Activated naive CD4-positive, alpha-beta T cell treated with Interleukin-2 at 50 U/mL for 16 hours (primary cell): ENCODE measurements at places on chromosomes 2 and 18.

GRCh38 chr2:57959390-57959789 is 87.2 kb upstream of the VRK2 start:
- no peak for DNase-seq

DNA sequence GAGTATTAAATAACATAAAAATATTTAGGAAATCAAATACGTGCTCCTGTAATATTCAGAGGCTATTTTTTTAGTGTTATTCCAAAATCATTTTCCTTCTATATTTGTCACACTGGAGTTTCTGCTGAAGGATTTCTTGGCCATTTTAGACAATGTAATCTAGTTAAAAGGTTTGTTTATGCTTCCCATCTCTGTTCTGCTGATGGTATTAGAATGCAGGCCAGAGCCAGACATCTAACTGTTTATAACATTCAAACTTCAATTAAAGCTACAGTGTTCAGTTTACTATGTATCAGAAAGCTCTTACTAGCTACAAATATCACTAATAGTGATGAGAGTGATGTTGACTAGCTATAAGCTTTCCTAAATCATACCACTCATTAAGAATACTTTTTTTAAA is 7.9 kb downstream of the MBD5 start:
- DNase-seq = no peak

DNA sequence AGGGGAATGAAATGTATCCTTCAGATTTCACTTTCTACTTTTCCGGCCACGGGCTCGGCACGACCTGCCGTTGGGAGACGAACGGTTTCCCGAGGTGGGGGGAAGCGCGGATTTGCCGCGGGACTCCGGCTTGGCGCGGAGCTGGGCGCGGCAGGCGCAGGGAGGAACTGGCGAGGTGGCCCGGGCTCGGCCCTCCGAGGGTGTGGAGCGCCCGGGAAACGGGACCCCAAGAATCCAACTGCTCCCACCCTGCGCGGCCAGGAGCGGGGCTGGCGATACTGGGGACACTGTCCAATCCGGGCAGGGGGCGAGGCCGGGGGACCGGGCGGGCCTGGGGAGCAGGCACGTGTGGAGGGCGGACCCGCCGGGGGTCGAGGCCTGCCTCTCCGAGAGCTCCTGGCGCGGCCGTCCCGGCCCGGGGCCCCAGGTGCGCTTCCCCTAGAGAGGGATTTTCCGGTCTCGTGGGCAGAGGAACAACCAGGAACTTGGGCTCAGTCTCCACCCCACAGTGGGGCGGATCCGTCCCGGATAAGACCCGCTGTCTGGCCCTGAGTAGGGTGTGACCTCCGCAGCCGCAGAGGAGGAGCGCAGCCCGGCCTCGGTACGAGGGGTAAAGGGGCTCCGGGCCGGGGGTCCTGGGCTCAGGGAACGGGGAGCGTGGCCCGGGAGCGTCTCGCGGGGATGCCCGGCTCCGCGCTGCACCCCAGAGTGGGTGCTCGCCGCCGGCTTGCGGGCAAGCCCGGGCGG is at the start of gene ANXA4:
TSS of gene ANXA4 (plus strand) at position 560 of the 747 bp plus-strand sequence. CDS start 39,432 bp downstream, outside the sequence.
- DNase-seq = peak; percentile 68

DNA sequence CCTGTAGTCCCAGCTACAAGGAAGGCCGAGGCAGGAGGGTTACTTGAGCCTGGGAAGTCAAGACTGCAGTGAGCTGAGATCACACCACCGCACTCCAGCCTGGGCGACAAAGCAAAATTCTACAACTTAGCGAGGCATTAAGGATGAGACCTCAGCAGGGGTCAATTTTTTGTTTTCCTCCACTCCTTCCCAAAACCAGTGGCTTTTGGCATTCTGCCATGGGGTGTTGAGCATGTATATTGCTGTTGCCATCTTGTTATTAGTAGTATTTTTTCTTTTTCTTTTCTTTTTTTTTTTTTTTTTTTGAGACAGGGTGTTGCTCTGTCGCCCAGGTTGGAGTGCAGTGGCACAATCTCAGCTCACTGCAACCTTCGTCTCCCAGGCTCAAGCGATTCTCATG is 8.9 kb upstream of the GIGYF2 start:
- DNase-seq = no peak

DNA sequence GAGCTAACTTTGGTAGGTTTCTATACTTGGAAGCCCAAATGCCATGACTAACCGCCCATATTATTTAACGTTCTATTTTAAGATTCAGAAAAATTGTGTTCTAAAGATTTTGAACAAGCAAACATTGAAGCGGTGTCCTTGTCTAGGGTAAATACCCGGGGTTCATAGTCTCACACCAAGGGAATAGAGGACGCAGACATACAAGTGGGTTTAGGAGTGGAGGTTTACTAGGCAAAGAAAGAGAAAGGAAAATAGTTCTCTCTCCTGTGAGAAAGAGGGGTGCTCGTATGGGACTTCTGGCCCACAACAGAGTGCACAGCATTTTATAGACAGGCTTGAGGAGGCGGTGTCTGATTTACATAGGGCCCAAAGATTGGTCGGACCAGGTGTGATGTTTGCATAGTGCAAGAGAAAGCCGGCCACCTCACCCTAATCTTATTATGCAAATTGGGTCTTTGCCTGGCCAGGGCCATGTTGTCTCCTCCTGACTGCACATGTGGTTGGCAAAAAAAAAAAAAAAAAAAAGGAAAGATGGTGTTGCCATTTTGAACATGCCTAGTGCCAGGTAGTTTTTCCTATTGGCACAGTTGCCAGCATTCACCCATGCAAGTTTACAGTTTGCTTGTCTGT is 1062.6 kb downstream of the LRP1B start:
- DNase-seq = no peak

DNA sequence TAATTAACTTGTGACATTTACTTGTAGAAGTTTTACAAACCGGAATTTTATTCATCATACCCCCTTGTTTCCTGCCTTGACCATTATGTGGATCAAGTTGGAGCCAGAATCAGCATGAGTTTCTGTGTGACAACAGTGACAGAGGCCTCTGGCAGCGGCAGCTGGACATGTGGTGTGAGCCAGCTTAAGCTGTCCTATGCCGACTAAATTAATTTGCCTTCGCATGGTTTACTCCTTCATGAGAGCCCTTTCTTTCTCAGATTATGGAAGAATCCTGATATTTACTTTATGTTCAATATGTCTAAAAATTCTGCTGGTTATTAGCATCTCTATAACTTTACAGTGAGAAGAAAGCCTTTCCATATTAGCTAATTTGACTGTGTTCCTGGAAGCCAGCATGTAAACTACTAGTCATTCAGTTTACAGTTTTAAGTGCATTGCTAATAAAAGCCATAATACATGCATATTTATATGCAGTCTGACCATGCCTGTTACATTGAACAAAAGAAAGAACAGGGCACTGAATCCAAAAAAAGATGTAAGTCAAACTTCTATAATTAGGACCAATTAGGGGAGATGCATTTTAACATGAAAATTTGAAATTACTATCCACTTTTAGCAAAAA is 495.8 kb upstream of the ACVR2A start:
- no peak for DNase-seq

- no peak for DNase-seq
Measured at GRCh38 chr2:236498369-236498768, 71.3 kb upstream of the ACKR3 start.

GRCh38 chr2:192729369-192729768 is 534.6 kb upstream of the TMEFF2 start:
- DNase-seq = no peak

- no peak for DNase-seq
Measured at GRCh38 chr2:95052307-95052706, 26.8 kb downstream of the MAL start.

- DNase-seq = peak; percentile 75
Measured at GRCh38 chr2:11123856-11124759, 31.2 kb upstream of the SLC66A3 start.

DNA sequence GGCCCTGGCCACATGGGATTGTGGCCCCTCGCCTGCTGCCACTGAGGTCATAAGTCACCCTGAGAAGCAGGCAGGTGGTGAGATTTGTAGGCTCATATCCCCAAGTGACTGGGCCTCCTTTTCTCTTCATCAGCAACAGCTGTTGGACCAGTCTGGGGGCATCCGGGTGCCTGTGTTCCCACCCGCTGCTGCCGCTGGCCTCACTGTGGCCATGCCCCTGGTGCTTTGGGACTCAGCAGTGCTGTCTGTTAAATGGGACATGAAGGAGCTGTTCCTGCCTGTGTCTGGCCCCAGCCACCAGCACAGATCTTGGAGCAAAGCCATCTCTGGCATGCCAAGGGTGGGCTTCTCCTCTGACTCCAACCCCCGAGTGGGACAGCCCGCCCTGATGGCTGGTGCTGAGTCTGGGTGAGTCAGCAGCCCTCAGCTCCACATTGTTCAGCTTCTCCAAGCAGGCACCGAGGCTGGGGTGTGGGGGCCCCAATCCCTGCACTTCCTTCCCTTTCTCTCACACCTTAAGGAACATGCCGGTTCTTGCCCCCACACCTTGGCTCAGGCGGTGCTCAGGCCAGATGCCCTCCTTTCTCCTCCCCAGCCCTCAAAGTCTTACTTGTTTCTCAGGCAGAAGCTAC is 207.9 kb downstream of the GLI2 start:
- no peak for DNase-seq

GRCh38 chr18:63062246-63062645 is 257.3 kb downstream of the BCL2 start:
- no peak for DNase-seq

DNA sequence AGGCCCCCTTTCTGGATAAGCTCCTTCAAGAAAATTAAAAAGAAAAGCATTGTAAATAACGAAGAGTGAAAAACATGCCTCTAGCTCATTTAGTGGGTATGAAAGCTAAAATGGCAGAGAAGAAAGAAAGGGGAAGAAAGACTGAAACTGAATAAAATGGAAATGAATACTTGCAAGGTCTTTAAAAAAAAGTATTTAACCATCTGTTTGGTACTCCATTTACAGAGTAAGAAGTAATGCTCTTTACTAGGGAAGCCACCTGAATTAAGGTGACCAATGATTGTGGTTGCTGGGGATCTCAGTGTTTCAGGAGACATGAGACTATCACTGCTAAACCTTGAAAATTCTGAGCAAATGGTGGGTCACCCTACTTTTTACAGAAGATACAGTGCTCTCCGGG is 17.7 kb upstream of the ARL5A start:
- DNase-seq = no peak

DNA sequence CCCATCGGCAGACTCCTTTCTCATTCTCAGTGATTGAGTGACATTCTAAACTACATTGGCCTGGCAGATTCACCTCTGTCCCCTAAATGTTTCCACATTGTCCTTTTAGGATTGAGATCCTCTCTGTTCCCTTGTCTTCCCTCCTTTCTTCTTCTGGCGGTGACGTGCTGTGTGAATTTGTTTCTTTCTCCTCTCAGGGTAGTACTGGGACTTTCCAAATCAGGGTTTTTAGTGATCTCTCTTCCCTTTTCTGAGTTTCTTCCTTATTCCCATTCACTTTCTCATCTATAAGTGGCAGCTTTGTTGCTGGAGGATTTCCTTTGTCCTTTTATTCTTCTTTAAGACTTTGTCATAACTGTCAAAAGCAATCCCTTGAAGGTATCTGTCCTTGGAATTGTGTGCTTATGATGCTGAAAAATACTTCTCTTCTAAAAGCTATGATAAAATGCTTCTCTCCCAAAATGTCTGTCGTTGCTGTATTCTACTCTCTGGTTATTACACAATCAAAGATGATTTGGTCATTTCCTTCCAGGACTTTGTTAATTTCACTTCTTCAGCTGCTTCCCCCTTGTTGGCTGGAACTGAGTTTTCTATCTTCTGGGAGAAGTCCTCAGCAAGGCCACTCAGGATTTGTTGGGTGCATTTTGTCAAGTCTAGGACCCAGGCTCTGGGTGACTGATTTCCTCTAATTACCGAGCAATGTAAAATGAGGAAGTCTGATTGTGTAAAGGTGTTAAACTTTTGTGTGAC is 4.9 kb upstream of the IL1B start:
- no peak for DNase-seq

GRCh38 chr2:240431661-240432424 is 3.6 kb upstream of the GPC1 start:
- DNase-seq = no peak

- DNase-seq = no peak
Measured at GRCh38 chr2:45872211-45872610, 220.7 kb downstream of the PRKCE start.

DNA sequence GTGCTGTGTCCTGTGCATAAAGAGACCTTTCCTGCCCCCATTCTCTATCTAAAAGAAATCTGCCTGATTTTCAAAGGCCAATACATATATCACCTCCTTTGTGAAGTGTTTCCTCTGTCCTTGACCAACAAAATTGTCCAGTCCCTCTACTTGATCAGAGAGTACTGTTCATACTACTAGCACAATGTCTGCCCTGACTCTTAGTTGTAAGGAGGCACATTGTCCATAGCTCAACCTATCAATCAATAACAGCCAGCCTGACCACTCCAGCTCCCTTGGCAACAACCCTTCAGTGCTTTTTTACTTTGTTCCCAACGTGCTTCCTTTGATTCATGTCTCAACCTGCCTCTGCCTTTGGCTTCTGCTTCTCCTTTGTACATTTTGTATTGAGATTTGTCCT is 398.9 kb downstream of the TRIB2 start:
- DNase-seq = no peak

GRCh38 chr2:23209059-23209458 is 175.9 kb upstream of the KLHL29 start:
- no peak for DNase-seq

GRCh38 chr2:34552337-34552736 is 953.2 kb upstream of the FAM98A start:
- no peak for DNase-seq

GRCh38 chr2:231612456-231613330 is 20.0 kb downstream of the TEX44 start:
- peak; percentile 95 for DNase-seq

GRCh38 chr2:238308177-238308576 is 12.1 kb upstream of the TRAF3IP1 start:
- DNase-seq = no peak

DNA sequence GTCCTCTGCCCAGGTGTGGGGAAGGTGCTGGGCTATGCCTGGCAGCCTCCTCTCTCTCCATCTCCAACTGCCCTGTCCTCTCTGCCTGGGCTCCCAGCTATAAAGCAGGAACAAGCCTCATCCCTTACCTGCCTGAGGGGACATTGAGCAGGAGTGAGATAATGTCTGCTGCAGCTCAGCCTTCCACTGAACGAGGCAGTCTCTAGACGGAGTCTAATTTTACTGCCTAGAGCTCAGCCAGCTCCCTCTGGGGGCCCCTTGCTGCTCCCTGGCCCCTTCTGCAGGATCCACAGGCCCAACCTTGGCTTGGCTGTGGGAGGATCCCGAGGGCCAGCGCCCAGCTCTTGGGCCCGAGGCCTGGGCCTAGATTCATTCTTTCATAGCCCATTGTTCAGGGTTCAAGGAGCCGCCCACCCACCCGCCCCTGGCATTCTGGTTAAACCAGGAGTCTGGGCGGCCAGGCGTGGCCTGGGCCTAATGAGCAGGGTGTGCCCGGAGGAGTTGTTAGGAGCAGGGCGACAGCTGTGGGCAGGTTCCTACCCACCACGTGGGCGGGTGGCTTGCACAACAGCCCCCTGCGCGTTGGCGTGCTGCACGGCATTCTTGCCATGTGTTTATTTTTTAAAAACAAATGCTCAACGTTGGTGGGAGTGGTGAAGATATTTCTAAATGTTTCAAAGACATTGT is 44.6 kb downstream of the FOSL2 start:
- no peak for DNase-seq

GRCh38 chr2:237509905-237510304 is 22.9 kb downstream of the MLPH start:
- DNase-seq = no peak

GRCh38 chr2:714005-714741 is 37.0 kb upstream of the TMEM18 start:
- DNase-seq = peak; percentile 20
